ENCODE measurements at places on chromosomes 1 and 21.

DNA sequence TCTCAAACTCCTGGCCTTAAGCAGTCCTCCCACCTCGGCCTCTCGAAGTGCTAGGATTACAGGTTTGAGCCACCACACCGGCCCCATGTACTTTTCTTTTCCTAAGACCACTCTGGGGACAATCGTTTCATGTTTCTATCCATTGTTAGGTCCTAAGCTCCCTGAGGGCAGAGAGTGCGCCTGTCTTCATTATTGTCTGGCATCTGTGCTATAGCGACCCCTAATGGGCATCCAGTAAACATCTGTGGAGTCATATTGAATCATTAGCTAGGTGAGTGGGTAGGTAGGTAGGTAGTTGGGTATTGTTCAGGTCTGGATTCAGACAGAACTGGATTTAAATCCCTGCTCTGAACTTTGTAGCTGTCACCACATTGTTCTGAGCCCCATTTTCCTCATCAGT is 66.1 kb downstream of the TMEM53 start:
- peak; percentile 39 for DNase-seq

- no peak for DNase-seq
Measured at GRCh38 chr21:42615924-42616323, 37.5 kb upstream of the PDE9A start.

- DNase-seq = no peak
Measured at GRCh38 chr1:4837031-4837600, 182.7 kb downstream of the AJAP1 start.

DNA sequence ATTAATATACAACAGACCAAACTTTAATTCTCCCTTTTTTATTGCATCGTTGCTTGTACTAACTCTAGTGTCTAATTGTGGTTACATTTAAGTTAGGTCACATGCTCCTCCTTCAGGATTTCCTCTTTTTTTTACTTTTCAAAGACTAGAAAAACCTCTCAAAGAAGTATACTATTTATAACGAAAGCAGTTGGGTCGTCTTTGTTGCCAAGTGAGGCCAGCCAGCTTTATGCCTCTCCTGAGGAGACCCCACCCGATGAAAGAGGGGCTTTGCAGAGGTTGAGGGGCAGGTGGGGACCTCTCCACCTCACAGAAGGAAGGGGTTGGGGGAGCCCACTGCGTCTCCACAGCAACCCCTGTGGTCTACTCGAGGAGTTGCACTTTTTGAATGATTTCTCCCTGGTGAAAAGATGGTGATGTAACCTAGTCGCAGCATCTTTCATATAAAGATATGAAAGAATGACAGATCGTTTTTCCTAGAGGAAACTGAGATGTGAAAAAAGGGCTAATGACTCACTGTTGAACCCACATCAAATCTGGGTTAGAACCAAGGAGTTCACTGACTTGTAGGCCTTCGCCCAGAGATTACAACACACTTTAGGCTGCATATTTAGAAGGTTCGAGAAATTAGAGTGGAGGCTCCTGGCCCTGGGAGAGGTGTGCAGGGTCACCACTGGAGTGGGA is 6.4 kb downstream of the TGFB2 start:
- DNase-seq = peak; percentile 20

GRCh38 chr1:118890851-118891384 is 97.2 kb downstream of the TBX15 start:
- DNase-seq = no peak

DNA sequence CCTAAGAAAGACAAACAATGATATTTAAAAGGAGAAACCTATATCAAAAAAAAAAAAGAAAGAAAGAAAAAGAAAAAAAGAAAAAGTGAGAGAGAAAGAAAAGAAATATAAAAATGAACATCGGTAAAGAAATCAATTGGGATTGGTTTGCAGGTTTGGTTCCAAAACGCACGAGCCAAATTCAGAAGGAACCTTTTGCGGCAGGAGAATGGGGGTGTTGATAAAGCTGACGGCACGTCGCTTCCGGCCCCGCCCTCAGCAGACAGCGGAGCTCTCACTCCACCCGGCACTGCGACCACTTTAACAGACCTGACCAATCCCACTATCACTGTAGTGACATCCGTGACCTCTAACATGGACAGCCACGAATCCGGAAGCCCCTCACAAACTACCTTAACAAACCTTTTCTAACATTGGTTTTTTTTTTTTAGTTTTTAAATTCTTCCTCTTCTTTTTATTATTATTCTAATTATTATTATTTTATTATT is 11.7 kb downstream of the LHX9 start:
- DNase-seq = no peak

DNA sequence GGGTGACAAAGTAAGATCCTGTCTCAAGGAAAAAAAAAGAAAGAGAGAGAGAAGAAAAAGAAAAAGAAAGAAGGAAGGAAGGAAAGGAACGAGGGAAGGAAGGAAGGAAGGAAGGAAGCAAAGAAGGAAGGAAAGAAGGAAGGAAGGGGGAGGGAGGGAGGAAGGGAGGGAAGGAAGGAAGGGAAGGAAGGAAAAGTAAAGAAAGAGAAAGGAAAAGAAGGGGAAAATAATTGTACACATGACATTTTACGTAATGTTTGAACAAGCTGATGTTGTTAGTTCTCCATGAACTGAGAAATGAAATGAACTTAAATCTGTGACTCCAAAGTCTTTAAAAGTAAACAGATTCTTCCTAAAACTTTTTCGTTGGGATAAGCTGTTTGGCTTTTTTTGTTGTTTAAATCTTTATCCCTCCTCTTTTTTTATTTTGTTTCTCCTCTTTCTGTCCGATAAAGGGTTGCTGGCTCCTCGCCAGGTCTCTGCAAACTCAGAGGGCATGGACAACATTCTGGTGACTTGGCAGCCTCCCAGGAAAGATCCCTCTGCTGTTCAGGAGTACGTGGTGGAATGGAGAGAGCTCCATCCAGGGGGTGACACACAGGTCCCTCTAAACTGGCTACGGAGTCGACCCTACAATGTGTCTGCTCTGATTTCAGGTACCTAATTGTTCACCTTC is 59.8 kb downstream of the IL12RB2 start:
- DNase-seq = peak; percentile 31

DNA sequence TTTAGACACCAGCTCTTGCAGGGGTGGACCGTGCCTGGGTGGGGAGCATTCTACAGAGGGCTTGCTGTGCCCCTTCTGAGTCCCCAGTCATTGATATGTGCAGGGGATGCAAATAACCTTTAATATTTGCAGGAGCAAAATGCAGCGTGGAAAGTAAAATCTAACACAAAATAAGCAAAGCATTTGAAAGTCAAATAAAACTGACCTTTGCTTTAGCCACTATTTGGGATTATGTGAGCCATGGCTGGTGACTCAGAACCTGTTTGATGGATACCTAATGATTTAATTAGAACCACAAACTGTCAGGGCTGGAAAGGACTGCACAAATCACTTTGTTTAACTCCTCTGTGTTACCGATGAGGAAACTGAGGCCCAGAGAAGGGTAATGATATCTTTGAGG is 377.5 kb downstream of the HHAT start:
- no peak for DNase-seq

GRCh38 chr1:156750191-156750672 is 1.2 kb downstream of the HDGF start:
- peak; percentile 55 for DNase-seq

- DNase-seq = peak; percentile 12
Measured at GRCh38 chr1:21468599-21468998, 28.7 kb downstream of the NBPF3 start.

DNA sequence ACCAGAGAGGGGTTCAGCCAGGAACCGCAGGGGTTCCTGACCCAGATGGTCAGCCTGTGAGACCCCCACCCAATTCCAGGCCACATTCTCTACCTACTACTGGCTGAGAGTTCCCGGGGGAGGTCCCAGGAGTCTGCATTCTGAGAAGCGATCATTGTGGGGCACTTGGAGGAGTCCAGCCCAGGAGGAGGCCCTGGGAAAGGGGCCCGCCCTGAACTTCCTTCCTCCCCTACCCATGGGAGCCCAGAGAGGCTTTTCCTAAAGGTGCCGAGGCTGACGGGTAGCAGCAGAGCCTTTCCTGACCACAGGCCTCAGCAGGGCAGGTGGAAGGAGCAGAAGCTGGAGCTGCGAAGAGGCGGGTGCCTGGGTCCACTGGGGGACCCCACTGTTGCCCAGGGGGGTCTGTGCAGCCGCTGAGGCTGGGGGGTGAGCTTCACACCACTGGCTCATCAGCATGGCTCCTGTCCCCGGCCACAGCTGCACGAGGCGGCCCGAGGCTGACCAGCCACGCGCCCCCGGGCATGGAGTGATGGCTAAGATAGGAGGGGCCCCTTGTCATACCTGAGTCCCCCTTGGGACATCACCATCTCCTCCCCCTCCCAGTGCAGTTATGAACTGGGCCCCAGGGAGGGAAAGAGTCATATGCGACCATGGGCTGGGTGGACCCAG is 127.7 kb downstream of the PRDM16 start:
- DNase-seq = no peak

GRCh38 chr1:18353992-18354391 is 126.7 kb upstream of the KLHDC7A start:
- no peak for DNase-seq

GRCh38 chr1:204087893-204088528 is 15.1 kb downstream of the SOX13 start:
- no peak for DNase-seq

GRCh38 chr1:84700070-84700469 is 9.8 kb upstream of the SSX2IP start:
- peak; percentile 81 for DNase-seq

GRCh38 chr1:56468518-56468917 is 110.8 kb downstream of the PLPP3 start:
- no peak for DNase-seq

DNA sequence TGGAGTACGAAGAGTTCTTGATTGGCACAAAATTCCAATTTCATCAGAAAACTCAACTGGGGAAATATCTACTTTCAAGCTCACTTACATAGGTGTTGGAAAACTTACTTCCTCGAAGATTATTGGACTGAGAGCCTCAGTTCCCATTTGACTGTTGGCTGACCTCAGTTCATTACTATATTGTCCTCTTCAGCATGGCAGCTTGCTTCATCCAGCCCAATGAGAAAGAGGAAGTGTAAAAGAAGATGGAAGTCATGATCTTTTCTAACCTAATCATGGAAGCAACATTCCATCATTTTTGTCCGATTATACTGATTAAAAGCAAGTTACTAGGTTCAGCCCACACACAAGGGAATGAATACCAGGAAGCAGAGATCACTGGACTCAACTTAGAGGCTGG is 49.4 kb downstream of the HSD3B1 start:
- no peak for DNase-seq

GRCh38 chr21:46634427-46634826 is 1.0 kb upstream of the PRMT2 start:
- DNase-seq = no peak

- no peak for DNase-seq
Measured at GRCh38 chr1:202281316-202282024, 60.3 kb downstream of the UBE2T start.

- DNase-seq = no peak
Measured at GRCh38 chr1:37281354-37281753, 193.0 kb upstream of the ZC3H12A start.

All from NCI-H82 (cell line).